ENCODE measurements at places on chromosomes 11 and 22. TPM values are rescaled to one million over a fixed set of nuclear protein-coding genes. Genes with fewer than 3 reads are reported as not detected.

ZC3H12C gene
- 9.3 TPM for polyA plus RNA-seq

MS4A3 gene
- not detected for polyA plus RNA-seq

SLC25A17 gene
- polyA plus RNA-seq = 28.8 TPM

MMP10 gene
- polyA plus RNA-seq = 0.97 TPM

RAC2 gene
- polyA plus RNA-seq = 25.0 TPM

LGALS1 gene
- 5,926 TPM for polyA plus RNA-seq

GLB1L2 gene
- polyA plus RNA-seq = 0.11 TPM

SEPTIN3 gene
- 0.22 TPM for polyA plus RNA-seq

FREY1 gene
- 0.35 TPM for polyA plus RNA-seq

- peak; percentile 74 for DNase-seq
Measured at GRCh38 chr22:24727218-24727851, 47.2 kb downstream of the PIWIL3 start.

DNA sequence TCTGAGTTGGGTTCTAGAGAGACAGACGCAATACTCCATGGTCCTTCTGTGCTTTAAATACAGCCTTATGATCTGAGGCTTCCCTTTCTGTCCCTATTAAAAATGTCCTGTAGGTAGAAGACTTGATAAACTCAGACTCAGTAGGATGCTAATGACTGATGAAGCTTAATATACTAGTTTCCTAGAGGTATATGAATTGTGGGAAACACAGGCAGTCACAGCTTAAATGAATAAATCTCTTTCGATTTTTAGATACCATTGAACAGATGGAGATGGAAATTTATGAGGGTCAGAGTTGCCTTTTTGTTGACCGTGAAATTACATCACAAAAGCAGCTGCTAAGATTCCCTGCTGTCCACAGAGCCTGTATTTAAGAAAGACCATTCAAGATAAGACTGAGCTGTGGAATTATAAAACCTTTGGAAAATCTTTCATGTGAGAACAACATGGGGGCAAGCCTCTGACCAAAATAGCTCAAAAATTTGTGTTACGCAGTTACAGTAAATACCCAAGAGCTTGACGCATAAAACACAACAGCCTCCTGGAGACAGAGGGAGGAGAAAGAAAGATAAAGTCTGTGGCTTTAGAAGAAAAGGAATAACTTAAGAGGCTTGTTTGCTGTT, 172.3 kb downstream of the AASDHPPT start:
- DNase-seq = no peak

GRCh38 chr22:26115266-26115665, 54.0 kb upstream of the SEZ6L start:
- no peak for DNase-seq

- DNase-seq = no peak
Measured at GRCh38 chr11:117473481-117474091, 145.9 kb downstream of the CEP164 start.

- DNase-seq = no peak
Measured at GRCh38 chr11:126816645-126817044, 183.9 kb downstream of the KIRREL3 start.

DNA sequence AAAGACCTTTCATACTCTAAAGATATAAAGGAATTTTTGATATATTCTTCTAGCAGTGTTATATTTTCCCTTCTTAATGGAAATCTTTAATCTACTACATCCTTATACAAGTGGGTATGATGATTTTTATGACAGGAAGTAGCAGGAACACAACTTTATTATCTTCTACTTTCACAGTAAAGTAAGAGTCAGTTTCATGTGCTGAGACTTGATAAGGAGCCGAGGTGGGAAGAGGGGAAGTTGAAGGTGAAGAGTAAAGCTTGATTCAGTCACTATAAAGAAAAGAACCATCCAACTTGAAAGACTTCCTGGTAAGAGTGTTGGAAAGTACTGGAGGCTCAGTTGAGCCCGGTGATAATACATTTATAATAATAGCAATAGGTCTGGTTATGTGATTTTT, 82.1 kb upstream of the PTH start:
- DNase-seq = no peak

GRCh38 chr11:120197251-120197891, 13.5 kb upstream of the OAF start:
- DNase-seq = no peak

DNA sequence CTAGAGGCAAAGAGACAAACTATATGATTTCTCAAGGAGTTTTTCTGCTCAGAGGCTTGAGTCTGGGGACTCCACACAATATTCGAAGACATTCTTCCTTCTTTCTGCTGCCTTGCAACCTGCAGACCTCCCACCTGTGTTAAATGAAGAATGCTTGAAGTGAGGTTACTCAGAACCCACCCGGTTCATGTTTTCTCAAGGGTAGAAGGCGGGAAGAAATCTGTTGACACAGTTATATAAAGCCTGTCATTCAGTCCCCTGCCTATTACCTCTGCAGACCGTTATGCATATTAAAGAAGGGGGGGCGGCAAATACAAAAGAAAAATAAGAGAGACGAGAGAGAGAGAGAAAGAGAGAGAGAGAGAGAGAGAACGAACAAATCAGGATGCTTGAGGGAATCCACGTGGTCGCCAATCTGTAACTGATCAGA, 2.2 kb upstream of the KMT2A start:
- DNase-seq = no peak

- no peak for DNase-seq
Measured at GRCh38 chr11:29231586-29231985, 785.2 kb downstream of the KCNA4 start.

GRCh38 chr22:27175021-27175838, 517.8 kb downstream of the MIAT start:
- no peak for DNase-seq

DNA sequence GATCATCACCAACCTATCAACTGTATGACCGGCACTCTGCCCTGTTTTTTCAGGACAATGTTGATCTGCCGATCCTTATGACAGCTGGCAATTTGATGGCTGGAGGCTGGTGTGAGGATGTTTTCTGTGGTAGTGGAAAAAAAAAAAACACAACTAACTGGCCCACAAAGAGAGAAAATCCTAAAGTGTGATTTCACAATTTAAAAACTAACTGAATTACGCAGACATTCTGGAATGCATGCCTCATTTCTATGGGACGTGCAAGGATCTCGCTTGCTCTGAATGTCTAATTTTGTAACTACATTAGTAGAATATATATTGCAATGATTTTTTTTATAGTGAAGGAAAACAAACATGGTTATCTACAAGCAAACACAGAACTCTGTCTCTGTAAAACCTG, 590.5 kb downstream of the ETS1 start:
- DNase-seq = no peak

DNA sequence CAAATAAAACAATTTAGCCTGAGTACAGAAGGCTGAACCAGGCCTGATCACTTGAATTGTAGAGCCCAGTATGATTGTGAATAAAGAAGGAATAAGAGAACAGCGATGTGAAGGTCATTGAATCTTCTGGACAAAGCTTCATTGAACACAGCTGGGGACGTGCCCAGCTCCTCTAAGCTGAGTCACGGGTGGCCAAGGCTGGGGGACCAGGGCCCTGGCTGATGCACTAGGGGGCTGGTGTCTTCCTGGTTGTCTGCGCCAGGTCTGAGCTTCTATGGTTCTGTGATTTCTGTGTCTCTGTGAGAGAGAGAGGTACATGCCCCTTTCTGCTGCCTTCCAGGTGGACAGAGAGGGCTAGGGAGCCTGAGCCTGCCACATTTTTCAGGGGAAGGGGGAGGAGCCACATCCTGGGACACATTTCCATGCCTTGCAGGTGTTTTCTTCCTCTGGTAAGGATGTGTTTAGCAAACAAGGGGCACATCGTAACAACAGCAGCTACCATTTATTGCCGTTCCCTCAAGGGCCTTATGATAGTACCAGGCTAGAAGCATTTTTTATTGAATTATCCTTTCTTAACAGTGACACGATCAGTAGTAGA, 135.7 kb downstream of the C11orf91 start:
- DNase-seq = no peak

DNA sequence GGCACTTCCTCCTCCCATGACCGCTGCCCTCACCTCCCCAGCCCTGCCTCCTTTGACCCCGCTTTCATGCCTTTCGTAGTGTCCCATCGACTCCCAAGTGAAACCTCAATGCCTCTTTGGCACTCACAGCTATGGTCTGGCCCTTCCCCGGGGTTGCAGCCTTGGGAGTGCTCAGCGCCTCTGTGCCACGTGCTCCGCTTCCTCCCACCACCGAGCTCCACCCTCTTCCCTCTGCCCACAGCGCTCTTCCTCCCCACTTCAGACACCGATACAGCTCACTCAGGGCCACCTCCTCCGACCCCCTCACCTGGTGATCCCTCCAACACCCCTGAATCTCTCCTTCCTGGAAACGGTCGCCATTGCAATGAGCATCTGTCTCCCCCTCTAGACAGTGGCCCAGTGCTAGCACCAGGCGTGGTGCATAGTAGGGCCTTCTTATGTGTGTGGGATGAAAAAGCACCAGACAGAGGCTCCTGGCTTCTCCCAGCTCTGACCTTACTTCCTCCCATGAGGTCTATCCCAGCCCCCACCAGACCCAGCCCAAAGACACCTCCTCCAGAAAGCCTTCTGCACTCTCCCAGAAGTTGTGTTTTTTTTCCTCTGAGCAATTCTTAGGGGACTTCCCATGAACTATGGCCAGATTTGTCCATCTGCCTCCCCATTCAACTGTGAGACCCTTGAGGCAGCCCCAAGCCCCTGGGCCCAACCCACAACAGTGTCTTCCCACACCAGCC, 16.4 kb upstream of the SCGB1A1 start:
- DNase-seq = no peak

- no peak for DNase-seq
Measured at GRCh38 chr22:38987171-38987895, 5.2 kb downstream of the APOBEC3B start.

DNA sequence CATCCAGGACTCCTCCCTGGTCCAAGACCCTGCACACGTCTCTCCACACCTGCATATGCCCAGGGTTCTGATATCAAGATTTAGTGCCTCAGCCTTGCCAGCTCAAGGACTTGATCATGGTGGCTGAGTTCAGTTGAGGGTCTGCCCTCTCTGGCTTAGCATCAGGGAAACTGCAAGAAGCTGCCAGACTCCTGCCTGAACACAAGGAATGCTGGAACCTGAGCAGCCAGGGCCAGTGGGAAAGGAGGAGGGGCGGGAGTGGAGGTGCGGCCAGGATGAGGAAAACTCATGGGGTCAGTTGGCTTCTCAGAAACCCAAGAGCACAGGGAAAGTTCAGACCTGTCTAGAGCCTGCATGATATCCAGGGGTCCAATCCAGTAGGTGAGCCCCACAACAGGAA, 546.1 kb downstream of the BUD13 start:
- DNase-seq = no peak

- DNase-seq = no peak
Measured at GRCh38 chr22:48742556-48743343, 1084.9 kb downstream of the BRD1 start.

- DNase-seq = no peak
Measured at GRCh38 chr11:35887737-35888136, 56.1 kb upstream of the LDLRAD3 start.

Data from AG04450 (cell line).